GDM1 (cell line): ENCODE measurements at places on chromosomes 5 and 9.

DNA sequence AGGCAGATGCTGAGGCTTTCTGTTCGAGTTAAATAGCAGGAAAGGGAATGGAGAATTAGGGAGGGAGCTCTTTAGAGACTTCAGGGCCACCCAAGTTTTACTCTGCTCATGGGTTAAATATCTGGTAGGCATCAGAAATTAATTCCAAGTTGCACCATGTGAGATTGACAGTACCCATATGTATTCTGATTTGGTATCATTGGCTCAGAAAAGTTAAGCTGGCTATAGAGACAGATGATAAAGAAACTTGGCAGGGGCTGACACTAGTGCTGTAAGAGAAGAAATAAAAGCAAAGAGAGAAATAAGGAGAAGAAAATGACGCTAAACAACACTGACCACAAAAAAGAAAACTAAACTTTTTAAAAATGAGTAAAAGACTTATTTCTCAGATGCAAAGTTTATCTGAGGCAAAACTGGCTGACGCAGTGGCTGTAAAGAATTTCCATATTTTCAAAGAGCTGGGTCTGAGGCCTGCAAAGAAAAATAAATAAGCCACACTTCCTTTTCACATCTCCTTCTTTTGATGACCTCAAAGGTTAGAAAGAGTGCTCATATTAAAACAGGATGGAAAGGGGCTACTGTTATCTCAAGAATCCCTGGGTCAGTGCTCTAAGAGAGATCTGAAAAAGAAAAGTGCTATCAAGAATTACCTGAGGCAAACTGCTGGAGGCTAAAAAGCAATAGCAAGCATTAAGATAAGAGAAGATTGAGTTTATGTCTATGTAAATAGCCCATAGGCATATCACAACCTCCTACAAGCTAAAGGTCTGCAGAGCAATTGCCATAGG lies 399.0 kb upstream of the MEF2C start:
- no peak for DNase-seq

- DNase-seq = no peak
These were observed 77.5 kb downstream of the DPYSL3 start for GRCh38 chr5:147432323-147432722.

DNA sequence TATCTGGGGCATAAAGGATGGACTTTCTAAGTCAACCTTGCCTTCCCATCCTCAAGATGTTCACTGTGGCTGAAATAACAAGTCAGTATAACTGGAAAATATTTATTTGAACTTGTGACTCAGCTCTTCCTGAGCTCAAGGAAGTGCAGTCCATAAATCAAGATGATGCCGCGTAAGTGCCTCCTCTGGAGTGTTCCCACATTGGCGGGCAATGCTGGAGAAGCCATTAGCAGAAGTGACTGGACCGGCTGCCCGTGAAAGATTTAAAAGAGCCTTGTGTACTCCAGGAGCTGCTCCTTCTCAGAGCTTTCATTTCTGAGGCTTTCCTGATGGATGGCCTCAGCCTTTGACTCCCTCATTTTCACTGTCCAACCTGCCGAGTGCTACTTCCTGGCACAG lies 17.4 kb downstream of the TMOD1 start:
- peak; percentile 63 for DNase-seq

DNA sequence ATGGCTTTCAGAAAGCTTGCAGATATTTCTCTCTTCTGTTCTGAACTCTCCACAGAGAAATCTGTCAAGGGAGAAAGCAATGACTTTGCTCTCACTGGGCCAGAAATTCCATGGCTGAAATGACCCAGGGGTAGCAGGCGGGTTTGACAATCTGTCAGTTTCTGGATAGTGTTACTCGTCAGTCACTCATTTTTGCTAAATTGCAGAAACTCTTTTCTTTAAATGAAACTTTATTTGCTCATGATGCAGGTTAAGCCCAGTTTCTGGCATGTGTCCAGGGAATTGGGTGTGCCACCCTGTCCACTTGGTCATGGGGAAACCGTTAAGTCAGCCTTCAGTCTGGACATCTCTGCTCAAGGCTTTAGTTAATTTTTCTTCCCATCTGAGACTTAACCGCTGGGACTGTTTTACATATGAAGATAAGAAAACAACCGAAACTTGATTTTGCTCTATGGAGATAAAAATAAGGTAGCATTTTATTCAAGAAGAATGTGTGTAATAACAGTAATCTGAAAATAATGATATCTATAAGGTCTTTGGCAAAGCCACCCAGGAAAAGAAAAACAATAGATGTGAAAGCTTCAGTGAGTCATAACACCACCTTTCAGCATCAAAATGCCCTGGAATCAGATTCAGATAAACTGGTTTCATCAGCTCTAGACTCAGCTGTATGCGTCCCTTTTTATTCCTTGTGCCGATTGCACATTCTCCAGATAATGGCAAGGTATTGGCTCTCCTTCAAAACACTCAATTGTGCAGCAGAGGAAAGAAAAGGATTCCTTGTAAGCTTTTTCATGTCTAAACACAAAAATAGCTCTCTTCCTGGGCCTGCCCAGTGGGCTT lies 308.3 kb downstream of the ZSWIM6 start:
- no peak for DNase-seq

DNA sequence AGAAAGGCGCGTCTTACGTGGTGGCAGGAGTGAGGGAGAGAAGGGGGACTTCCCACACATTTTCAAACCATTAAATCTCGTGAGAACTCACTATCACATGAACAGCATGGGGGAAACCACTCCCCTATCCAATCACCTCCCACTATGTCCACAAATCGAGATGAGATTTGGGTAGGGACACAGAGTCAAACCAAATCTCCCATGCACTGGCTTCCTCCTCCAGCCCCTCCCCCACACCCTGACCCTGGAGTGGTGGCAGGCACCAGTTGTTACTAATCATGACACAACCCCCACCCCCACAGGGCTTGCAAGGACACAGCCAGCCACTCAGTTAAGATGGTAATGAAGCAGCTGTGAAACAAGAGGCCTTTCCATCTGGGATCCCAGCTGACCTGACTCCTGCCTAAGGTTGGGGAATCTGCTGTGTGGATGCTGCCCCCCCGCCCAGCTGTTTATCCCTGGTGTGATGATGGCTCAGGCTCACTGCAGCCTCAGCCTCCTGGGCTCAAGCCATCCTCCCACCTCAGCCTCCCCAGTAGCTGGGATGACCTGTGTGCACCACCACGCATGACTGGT lies 57.1 kb upstream of the FUBP3 start:
- no peak for DNase-seq

GRCh38 chr9:15485836-15486666 lies 24.7 kb downstream of the PSIP1 start:
- no peak for DNase-seq

DNA sequence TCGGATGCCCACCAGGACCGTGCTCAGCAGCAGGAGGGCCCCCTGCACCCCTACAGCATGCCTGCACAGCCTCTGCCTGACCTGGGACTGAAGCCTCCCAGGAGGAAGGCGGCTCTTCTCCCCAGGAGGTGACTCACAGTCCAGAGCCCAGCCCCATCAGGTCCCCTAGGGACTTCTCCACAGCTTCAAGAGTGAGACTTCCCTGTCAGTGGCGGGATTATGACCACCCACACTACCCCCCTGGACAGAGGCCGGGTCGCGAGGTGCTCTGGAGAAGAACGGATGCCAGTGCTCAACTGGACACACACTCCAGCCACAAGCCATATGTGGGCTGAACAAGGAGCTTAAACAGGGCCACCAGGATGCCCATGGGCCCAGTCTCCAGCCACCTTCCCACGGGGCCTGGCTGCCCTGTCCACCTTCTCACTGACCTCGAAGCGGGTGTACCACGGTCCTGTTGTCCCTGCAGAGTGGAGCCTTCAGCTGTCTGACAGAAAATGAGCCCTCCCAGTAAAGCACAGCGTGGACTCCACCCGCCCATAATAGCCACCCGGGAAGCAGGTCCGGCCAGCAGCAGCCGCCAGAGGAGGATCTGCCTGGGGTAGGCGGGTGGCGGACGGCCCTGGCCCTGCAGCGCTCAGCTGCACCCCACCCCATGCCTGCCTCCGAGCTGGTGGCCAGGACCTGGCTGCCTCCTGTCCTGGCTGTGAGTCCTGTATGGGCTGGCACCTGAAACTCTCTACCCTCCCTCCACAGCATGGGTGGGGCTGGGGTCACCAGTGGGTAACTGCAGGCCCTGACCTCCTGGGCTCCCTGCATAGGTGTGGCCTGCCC lies 54.7 kb downstream of the SEMA4D start:
- DNase-seq = no peak

DNA sequence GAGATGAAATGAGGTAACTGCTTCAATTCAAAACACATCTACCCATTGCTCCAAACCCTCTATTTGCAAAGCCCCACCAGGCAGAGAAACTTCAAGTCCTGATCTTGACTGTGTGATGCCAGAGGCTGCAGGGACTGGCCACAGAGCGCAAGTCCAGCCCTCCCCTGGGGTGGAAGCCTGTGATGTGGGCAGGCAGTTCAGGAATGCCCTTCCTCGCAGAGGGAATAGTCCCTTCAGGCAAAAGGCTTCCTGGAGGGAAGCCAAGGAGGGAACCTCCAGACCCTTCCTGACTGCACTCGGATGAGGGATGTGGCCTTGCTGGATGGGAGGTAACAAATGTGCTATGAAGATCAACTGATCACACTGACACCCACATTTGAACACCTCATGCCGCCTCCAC lies 131.2 kb downstream of the SLIT3 start:
- DNase-seq = no peak

GRCh38 chr9:114270120-114270975 lies 52.5 kb upstream of the ORM1 start:
- no peak for DNase-seq

DNA sequence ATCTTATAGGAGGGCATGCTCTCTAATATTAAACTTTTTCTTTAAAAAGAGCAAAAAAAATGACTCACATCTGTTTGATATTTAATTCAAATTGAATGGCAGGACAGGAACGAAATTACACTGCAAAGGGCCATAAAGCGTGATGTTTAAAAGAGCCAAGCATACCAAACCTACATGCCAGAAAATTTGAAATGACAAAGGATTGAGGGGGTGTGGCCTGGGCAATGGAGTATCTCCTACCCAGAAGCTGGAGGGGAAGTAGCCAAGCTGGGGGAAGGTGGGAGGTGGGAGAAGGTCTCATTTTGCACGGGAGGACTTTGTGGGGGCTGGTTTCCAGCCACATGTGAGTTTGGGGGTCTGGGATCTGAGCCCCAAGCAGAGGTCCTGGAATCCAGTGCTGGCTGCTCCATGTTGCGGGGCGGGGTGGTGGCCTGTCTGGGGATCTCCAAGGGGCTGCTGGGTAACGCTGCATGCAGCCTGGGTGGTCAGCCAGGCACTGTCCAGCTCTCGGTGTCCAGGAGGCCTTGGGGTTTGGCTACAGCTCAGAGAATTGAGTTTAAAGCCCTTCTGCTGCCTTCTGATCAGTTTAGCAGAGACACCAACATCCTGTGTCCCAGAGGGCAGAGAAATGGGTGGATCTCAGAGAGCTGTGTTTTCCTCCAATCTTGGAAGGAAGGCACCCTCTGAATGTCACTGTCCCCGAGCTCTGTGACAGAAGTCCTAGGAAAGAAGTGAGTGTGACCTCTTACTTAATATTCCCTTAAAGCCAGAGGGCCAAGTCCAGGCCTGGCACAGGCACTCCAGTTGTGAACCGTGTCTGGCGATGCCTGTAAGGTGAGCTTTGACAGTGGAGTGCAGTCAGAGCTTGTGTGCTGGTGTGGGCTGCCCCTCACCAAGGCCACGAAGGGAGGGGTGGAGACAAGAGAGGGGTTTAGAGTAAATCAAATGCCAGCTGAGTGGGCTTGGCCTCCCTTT lies 7.6 kb downstream of the DCANP1 start:
- DNase-seq = no peak

DNA sequence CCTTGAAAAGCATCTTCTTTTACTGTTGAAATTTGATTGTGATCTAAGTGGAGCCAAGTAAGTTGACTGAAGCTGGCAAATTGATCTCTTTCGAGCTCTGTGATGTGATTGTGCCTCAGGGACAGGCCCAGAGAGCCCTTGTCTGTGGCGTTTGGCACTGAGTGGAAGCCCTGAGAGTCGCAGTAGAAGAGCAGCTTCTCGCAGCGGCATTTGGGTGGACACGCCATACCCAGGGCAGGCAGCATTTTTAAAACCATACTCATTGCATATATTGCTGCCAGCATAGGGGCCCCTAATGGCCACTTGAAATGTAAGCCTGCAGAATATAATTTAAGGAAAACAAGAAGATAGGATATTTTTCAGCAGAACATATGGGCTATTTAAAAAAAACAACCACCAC lies 894 bp downstream of the LRRTM2 start:
- no peak for DNase-seq

GRCh38 chr5:180611140-180611850 lies 20.0 kb upstream of the SCGB3A1 start:
- DNase-seq = no peak

GRCh38 chr9:137268538-137269201 lies 8.9 kb upstream of the TOR4A start:
- DNase-seq = peak; percentile 28

DNA sequence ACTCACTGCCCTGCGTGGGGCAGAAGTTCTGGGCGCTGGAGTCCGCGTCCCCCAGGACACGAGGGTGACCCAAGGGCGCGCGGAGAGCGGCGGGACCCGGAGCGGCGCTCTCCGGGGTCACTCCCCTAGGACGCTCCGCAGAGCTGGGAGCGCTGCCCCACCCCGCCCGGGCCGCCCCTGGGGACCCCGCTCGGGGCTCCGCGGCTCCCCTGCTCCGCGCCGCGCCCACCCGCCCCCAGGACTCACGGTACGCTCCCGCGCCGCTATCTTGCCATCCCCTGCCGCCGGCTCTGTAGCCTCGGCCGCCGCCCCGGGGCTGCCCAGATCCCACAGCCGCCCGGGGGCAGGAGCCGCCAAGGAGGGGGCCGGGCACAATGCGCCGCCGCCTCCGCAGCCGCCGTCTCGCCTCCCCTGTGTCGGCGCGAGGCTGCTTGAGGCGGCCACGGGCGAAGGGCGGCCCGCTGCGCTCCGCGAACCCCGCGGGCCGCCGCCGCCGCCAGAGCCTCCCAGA lies 303 bp downstream of the LIFR start:
- DNase-seq = no peak

GRCh38 chr9:134283692-134284265 lies 42.5 kb upstream of the RXRA start:
- DNase-seq = no peak

- no peak for DNase-seq
These were observed 14.9 kb downstream of the ADAMTSL1 start for GRCh38 chr9:18488886-18489285.

GRCh38 chr9:77770340-77770739 lies 122.2 kb upstream of the GNA14 start:
- DNase-seq = no peak

- no peak for DNase-seq
These were observed 248.7 kb upstream of the MAP3K1 start for GRCh38 chr5:56566374-56567249.

GRCh38 chr5:44389090-44389822 lies at the start of gene FGF10:
TSS of gene FGF10 (minus strand) at chr5:44389420. CDS start at chr5:44388682, 738 bp downstream.
- DNase-seq = no peak
